Right atrium auricular region (tissue), 2 donors: ENCODE measurements at places on chromosomes 5 and 9.

DNA sequence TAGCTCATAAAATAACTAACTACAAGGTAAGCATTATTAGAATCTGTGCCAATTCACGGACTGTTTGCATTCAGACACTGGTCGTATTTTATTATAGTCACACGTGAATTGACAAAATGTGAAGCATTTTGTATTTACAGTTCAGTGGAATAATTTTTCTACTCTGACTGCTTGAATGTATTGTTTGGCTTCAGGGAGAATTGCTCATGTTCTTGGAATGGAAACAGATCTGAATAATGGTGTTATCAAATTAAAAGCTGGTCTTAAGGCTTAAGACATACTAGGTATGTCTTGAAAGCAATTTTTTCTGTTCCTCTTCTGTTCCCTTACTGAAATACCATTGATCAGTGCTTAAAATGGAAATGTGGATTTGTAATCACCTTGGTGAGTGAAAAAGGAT, 543.7 kb upstream of the TLE4 start:
- no peak for DNase-seq

DNA sequence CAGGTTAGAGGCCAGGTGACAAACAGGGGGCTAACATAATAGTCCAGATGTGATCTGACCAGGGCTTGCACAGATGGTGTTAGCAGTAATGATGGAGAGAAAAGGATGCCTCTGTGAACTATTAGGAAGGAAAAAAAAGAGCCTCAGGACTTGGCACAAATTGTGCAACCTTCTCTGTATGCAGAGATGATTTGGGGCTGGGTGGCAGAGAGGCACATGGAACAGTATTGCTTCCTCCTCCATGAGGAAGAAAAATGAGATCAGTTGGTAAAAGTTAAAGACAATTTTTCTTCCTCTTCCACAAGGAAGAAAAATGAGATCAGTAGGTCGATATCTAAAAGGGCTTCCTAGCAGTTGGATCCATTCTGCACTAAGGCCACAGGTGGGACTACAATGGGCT, 13.9 kb upstream of the ANXA6 start:
- no peak for DNase-seq

GRCh38 chr5:118371973-118372831, 616.1 kb downstream of the DTWD2 start:
- no peak for DNase-seq

DNA sequence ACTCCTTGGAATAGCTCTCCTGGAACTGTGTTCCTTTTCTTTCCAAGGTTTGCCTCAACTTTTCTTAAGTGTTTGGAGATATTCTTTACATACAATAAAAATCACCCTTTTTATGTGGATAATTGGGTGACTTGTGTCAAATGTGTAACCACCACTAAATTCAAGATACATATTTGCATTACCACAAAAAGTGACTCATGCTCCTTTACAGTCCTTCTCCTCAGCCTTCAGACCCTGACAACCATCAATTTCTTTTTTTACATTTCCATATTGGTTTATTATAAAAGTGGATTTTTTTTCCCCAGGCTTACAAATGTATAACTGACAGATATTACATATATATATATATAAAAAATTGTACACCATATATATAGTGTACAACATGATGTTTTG, 372.0 kb upstream of the KCNN2 start:
- DNase-seq = no peak

DNA sequence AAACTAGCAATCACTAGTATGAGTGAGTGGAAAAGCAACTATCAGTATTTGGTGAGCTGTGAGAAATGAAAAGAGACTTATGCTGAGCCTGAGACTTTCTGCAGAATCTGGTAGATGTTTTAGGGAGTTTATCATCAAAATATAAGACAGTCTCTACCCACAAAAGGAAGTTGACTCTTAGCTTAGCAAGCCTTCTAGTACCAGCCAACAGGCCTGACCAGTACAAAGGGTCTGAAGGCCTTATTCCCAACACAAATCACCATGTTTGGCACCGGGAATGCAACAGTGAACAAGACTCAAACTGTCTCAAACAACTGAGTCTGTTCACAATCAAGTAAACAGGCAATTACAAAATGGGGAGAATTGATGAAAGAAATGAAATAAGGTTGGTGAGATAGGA, 244.4 kb downstream of the CWC27 start:
- DNase-seq = no peak

DNA sequence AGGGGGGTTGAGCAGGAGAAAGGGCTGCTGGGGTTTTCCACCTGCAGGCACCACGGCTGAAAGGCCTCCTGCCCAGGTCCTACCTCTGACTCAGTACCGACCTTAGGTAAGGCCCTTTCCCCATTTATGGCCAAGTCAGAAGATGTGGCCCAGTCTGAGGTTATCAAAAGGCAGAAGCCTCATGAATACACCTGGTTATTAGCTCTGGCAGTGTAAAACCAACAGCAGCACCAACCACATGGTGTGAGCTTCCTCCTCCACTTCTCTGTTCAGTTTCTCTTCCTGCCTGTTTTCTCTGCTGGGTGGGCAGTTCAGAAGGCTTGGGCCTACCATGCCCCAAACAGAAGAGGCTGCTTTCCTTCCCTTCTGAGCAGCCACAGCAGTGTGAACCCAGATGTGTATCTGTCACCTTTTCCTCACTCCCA, 86.9 kb downstream of the UGCG start:
- DNase-seq = no peak

DNA sequence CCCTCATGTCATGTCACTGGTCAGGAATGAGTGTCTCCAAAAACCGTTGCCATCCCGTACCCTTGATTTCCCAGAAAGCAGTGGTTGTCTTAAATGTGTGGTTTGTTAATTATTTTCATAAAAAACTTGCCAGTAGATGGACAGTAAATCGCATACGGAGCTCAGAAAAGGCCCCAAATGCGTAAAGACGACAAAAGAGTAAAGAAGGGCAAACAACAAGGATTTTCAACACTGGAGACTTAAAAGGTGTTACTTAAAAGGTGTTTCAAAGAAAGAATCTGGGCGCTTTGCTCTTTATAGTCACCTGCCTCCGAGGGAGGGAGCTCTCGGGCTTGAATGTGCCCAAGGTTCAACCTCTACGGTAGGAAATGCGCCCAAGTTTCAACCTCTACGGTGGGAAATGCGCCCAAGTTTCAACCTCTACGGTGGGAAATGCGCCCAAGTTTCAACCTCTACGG, 734 bp downstream of the KIF27 start:
- no peak for DNase-seq

- no peak for DNase-seq
Measured at GRCh38 chr5:179930788-179931473, 23.2 kb upstream of the TBC1D9B start.

- no peak for DNase-seq
Measured at GRCh38 chr9:93657331-93658111, 81.1 kb downstream of the PHF2 start.

DNA sequence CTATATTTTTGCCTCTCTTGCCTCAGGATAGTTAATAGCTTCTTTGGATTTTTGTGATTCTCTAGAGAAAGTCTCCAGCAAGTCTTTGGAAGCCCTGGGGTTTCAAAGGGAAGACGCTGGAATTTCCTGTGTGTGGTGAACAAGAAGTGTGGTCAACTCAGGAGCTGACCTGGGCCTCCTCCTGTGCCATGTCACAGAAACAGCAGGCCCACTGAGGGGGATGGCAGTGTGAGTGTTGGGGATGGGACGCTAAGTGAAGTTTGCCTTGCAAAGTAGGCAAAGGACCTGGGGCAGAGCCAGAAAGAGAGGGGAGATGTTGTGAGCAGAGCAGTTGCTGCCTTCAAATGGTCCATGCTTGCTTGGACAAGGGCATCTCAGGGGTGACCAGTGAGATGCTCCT, 226.3 kb downstream of the DMRT2 start:
- DNase-seq = no peak

DNA sequence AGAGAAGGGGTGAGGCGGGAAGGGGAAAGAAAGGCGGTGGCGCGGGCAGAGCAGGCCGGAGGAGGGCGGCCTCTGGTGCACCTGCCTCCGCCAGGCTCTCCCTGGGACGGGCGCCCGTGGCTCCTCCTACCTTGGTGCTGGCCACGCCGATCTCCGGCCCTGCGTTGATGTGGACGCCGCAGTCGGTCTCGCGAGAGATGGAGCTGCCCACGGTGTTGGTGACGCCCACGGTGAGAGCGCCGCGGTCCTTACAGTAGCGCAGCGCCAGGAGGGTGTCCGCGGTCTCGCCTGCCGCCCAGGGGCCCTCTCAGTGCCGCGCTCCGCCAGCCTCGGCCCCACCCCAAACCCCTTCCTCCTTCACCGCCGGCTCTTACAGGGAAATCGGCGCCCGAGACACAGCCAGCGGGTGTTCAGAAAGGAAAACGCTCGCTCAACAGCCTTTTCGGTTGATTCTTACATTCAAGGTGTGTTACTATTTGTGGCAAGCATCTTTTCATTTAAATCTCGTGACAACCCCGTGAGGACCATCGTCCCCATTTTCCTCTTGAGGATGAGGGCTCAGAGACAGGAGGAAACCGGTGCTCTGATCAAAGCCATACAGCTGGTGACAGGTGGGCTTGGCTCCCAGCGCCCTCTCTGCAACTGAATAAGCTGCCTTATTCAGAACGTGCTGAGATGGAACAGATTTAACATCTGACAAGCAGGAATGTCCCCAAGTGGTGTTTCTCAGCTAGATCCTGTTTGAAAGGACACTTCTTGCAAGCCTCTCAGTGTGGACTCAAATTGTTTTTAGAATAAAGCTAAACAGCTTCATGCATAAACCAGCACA, 22.0 kb upstream of the MAPK9 start:
- no peak for DNase-seq

DNA sequence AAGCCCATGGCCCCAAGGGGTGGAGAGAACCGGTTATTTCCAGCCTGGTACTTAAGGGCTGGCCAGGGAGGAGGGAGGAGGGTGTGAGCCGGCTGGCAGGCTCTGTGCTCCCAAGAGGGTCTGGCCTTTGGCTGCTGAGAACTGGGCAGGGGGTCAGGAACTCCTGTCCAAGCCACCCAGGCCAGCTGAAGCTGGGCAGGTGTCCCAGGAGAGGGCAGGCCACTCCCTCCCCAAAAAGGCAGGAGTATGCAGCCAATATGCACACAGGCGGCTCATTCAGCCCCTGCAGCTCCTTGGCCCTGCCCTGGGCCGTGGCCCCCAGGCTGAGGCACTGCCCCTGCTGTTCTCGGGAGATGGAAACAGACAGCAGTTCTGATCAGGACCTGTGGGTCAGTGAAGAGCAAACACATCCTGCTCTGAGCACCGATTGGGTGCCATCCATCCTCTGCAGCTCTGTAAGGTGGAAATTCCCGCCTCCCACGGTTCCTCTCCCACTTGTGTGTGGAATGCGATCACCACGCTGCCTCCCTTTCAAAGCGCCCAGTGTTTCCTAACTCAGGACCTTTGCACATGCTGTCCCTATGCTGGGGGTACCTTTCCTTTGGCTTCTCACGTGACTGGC, 17.1 kb upstream of the KIF12 start:
- no peak for DNase-seq

- no peak for DNase-seq
Measured at GRCh38 chr9:135982499-135983207, 21.5 kb upstream of the UBAC1 start.

DNA sequence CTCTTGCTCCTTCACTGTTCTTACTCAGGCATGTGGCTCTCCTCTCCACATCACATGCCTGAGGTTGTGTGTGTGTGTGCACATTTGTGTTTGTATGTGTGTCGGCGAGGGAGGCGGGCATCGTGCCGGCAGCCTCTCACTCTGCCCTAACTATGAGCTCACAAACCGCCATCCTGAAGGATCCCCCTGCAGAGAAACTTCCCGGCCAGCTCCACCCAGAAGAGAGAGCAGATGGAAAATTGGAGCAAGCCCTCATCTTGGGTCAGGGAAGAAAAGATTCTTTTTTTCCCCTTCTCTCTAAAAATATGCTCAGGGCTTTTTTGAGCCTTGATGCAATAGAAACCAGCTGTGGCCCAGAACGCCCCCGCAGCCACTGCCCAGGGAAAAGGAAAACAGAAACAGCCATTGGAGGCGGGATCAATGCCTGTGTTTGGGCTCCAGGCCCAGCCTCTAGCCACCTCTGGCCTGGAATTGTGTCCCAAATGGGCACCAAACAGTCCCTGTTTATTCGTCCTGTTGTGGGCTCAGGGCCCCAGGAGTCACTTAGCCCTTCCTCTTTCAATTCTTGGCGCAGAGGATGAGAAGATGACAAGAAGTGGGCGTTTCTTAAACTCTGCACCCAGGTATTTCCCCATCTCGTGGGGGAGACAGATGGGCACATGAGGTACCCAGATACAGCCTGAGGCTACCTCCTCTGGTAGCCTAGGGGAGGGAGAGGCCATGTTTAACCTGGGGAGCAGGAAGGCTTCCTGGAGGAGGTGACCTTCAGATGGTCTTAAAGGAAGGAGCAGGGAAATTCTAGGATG, 151.5 kb downstream of the RGS3 start:
- DNase-seq = peak; percentile 72

GRCh38 chr9:35618854-35619799, 914 bp upstream of the CD72 start:
- DNase-seq = no peak

DNA sequence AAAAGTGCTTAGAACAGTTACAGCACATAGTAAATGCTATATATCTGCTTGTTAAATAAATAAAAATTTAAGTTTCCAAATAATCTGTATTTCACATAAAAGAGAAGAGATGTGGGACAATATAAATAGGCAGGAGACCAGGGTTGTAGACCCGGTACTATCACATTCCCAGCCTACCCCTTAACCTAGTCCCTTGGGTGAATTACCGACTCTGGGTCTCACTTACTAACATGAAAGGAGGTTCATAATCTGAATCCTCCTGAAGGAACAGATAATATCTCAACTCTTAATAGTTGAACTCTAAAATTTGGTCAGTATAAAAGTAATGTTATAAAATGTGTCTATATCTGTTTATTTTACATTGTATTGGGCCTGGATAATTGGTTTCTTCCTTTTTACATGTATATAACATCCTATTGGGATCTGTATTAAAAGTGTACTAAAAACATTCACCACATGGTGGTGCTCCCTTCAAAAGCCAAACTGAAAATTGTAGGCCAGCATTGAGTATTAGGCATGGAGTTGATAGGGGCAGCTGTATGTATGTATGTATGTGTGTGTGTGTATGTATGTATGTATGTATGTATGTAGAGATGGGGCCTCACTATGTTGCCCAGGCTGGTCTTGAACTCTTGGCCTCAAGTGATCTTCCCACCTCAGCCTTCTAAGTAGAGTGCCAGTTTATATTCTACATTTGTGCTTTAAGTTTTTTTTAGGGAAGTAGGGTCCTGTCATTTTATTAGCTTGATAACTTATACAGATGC, 64.2 kb upstream of the ABL1 start:
- no peak for DNase-seq

DNA sequence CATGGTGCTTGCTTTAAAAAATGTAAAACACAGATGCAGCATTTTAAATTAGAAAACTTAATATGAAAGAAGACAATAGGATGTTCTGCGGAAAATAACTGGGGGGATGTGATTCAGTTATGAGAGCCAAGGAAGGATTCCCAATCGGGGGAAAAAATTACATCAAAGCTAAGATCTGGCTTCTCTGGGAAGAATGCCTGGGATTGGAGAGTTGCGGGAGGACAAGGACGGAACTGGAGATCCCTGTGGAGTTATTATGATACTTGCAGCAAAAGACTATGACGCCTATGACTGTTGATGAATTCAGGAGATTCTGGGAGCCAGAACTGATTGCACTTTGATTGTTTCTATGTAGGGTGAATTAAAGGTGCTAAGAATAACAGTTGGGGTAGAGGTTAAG, 24.6 kb downstream of the MTX3 start:
- no peak for DNase-seq

- no peak for DNase-seq
Measured at GRCh38 chr5:178113841-178114324, 551 bp downstream of the N4BP3 start.
